DMS79 treated with DMSO at 0.1 percent for 48 hours (cell line): ENCODE measurements at places on chromosomes 7 and 10.

- DNase-seq, result no peak
Measured at GRCh38 chr7:138662076-138662990, 38.8 kb downstream of the SVOPL start.

GRCh38 chr10:68997211-68997610 is 8.6 kb downstream of the KIFBP start:
- DNase-seq, result no peak

- DNase-seq, result peak; percentile 96
Measured at GRCh38 chr7:108406222-108406890, 49.9 kb downstream of the NRCAM start.

DNA sequence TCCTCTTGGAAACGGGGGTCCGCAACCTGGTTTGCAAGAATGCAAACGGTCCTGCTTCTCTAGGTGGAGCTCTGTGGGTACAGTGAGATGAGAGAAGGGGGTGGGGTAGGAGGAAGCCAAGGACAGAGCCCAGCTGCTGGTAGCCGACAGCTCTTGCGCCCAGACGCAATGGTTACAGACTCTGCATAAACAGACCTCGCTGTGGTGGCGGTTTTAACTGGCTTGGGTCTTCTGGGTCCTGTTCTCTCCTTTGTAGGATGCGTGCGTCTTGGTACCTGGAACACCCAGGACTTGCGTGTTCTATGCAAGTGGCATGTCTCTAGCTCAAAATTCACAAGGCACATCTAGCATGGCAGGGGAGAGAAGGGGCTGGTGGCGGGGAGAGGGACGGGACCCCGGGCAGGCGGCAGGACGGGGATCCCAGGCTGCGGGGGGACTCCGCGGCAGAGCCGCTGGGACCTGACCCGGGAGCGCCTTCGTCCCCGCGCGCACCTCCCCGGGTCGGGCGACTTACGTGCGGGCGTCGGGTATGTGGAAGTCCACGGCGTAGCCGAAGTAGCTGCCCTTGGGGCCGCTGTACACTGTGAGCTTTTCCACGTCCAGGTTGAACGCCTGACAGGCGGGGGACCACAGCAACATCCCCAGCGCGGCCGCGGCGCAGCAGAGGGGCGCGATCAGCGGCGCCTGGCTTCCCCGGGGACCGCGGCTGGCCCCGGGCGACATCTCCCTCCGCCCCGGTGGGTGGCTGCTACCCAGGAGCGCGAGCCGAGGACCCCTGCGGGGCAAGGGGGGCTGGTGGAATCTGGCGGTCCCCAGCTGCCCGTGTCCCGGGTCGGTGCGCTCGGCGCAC is 448 bp downstream of the ITGA8 start:
- no peak for DNase-seq

DNA sequence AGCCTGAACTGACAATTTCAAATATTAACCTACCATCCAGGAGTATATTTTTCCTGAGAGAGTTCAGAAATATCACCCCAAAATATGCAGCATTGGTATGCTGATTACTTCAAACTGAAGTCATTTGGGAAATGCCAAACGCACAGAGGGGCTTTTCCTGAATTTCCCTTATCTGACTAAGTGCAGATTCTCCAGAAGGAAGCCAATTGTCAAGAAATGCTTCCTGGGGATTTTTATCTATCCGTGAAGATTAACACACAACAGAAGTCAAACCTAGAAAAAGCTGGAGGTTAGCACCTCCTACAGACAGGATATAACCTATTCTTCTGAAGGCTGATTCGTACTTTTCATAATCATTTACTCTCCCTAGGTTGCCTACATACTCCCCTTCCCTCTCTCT is 91.0 kb downstream of the AKR1D1 start:
- no peak for DNase-seq

- DNase-seq, result no peak
Measured at GRCh38 chr7:94849636-94850208, 57.7 kb upstream of the PPP1R9A start.

- DNase-seq, result no peak
Measured at GRCh38 chr7:12297283-12298108, 86.4 kb downstream of the TMEM106B start.

DNA sequence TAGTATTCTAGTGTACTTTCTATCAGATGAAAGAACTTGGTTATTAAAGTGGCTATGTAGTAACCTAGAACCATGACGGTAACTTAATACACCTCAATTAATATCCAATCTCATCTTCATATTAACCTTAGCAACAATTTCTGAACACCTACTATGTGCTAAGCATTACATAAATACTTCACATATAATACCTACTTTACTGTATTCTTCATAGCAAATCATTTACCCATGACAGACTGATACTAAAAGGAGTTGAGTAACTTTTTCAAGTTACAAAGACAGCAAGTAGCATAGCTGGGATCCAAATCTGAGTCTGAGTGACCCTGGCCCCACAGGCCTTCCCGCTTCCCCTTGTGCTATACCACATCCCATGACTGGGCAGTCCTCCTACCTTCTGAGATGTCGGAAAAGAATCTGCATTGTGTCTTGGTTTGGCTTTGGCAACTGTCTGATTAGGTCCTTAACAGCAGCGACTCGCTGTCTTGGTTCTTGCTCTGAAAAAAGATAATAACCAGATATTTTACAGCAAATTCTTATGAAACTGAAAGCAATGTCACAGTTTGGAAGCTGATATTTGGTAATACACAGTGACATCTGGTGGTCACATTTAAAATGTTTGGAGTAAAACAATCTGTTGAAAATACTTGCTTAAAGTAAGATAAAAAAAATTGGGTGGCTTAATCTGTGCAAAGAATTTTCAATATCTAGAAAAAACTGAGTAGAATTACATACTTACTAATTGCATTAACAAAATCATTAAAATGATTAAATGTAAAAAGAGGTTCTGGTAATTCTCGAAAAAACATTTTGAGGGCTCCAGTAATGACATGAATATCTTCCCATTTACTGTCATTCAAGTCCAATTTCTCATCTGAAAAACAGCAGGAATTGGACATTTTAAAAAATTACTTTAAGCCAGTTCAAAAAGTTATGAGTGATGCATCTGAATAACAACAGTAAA is 120.1 kb downstream of the ARHGAP12 start:
- DNase-seq, result peak; percentile 12

GRCh38 chr10:132263866-132264265 is 43.9 kb downstream of the STK32C start:
- no peak for DNase-seq

- no peak for DNase-seq
Measured at GRCh38 chr7:90918303-90918702, 322.2 kb downstream of the CDK14 start.

DNA sequence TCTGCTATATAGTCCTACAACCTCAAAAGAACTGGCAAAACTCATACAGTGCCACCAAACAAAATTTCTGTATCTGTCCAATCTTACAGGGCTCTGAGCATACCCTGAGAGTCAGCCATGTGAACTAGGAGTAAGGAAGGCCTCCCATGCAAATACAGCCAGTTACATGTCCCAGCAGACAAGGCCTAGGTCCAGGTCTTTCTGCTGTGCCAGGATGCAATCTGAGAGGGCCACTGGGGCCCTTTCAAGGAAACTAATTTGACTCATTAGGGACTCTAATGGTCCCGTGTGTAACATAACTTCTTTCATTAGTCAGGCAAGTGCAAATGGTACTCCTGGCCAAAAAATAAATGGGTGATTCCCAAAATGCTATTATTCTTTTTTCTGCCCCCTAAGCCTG is 17.9 kb upstream of the HIBADH start:
- no peak for DNase-seq

DNA sequence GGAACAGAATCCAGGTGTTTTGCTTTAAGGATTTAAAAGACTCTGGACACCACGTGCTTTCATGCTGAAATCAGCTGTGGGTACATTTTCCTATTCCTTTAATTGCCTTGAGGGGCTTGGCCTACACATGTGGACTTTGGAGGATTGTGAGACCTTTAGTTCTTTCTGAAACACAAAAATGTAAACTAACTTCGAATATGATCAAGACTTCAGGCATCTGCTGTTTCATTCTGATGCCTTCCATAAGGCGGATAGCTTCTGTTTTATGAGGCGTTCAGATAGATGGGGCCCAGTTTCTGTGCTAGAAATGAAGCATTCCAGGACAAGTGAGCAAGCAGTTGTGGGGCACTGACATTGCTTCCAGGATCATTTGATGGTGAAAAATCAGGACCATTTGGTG is 1.5 kb upstream of the NOBOX start:
- DNase-seq, result no peak
